ENCODE measurements at places on chromosomes 3 and 15. TPM values are rescaled to one million over a fixed set of nuclear protein-coding genes. Genes with fewer than 3 reads are reported as not detected.

GRCh38 chr3:105516972-105517371, 150.3 kb downstream of the ALCAM start:
- DNase-seq, result no peak

DNA sequence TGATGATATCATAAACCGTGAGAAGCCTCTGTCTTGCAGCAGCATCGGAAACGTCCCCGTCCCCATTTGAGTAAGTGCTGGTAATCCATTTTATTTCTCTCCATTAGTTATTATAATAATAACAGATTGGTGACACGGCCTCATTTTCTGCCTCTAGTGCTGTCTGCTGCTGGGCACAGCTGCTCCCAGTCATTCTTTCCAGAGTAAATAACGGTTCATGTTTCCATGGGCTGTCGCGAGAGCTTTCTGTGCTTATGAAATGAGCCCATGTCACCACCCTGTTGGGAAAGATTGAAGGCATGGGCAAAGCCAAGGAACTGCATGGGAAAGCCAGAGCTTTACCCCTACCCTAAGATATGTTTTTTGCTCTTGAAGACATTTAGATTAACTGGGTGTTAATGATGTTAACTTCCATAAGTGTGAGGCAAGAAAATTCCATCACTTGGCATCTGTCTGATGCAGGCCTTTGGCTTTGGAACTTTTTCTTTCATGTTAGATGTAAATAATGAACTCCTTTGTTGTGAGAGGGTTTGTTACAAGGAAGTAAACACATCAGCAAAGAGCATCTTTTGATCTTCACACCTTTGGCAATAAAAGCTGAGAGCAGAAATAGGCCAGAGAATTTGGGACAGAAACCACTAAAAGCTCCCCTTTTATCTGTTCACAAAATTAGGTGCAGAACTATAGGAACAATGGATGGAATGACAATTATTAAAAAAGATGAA, 141.8 kb downstream of the FILIP1L start:
- no peak for DNase-seq

DNA sequence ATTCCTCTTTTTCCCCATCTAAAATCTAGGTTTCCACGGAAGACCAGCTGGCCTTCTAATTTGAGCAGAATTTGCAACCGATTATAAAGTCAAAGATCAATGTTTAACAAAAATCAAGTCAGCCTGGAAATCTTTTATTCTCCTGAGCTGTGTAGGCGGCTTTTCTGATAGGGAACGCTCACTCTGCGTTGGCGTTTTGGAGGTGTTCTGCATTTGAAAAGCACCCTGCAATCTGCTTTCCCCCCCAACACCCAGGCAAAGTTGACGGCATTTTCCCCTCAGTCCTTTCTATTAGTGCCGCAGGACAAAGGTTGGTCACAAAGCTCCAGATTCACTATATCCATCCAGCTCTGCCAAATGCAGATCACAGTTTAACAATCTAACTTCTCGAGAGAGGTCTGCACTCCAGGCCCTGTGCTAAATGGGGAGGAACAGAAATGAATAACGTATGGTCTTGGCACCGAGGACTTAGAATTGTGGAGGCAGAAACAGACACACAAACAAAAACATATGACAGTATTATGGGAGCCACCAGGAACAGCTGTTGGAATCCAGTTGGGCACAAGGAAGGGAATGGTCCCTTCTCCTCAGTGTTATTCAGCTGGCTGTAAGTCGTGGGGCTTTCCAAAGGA, 50.4 kb upstream of the LARS2 start:
- DNase-seq, result no peak

DNA sequence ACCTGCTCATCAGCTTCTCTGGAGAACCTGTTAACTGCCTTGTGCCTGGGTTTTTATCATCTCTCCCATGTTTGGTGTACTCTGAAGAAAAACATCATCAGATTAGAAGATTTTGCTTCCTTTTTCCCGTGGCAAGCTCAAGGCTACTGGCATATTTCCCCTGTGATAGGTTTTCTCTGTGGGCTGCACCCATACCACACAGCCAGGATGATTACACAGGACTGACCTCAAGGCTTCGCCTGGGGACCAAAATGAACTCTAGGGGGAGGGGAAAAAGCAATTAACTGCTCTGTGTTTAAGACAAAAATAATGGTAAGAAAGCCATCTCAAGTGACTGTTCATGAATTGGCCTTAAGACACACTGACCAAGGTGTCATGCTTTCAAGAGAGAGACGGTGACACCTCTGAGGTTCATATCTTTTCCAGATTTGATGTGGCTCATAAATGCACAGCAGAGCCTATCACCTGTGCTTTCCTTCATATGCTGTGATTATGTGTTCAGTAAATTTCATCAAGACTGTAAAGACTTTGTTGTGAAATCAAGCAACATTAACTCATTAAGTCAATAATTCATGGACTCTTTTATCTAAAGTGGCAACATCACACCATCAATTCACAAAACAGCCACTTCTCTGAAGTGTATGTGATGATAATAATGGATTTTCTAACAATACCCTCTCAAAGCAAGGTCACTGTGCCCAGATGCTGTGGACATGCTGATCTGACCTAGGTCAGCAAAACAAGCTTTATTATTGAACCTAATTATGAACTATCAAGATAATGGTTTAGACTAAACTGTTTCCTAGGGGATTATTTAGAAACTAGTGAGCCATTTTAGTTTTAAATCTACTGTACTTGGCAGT, 427.9 kb downstream of the WDR72 start:
- DNase-seq, result no peak

DNA sequence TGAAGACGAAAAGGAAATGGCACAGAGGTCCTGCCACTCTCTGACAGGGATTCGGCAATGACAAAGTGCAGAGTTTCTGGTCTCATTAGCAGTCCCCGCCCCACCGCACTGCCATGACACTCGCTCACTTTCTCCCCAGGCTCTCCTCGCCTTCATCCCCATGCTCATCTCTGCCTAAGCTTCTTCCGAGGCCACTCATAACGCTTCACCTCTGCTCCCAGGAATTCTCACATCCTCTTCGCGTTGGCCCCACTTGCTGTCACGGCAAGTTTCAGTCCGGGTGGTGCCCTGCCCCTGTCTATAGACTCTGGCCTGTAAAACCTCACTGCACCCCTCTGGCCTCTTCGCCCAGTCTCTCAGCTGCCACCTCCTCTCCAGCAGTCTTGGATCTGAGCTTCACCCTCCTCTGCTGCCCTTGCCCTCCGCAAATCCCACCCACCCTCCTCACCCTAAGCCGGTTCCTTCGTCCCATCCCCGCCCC, 654 bp downstream of the RUBCN start:
- no peak for DNase-seq

DNA sequence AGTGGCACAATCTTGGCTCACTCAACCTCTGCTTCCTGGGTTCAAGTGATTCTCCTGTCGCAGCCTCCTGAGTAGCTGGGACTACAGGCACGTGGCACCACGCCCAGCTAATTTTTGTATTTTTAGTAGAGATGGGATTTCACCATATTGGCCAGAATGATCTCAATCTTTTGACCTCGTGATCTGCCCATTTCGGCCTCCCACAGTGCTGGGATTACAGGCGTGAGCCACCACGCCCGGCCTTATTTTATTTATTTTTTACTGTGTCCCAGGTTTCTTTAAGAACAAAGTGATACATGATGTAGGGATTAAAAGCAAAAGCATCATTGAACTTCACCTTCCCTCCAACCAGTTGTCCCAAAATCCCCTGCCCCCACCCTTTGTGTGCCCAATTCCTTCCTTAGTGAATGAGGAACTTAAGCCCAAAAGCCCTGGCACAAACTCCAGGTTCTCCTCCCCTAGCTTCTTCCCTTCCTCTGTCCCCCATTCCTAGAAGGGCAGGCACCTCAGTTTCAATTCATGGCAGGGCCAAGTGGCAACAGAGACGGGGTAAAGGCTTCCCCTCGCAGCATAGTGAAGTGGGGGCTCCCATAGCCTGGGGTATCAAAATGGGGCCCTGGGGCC, 23.7 kb upstream of the RPN1 start:
- DNase-seq, result no peak

GRCh38 chr3:23052620-23053019, 150.5 kb upstream of the UBE2E2 start:
- no peak for DNase-seq

The PCLAF gene
- 8.3 TPM for total RNA-seq

The C3orf33 gene
- 4.7 TPM for total RNA-seq

The FRMD4B gene
- total RNA-seq, result 10.6 TPM

The MCTP2 gene
- total RNA-seq, result 4.5 TPM

The GRK7 gene
- not detected for total RNA-seq

Measured in chondrocyte (in vitro differentiated cells).